ENCODE measurements at places on chromosomes 1 and 21.

- no peak for DNase-seq
Observed at GRCh38 chr1:66596191-66596590, 62.2 kb downstream of the SGIP1 start.

DNA sequence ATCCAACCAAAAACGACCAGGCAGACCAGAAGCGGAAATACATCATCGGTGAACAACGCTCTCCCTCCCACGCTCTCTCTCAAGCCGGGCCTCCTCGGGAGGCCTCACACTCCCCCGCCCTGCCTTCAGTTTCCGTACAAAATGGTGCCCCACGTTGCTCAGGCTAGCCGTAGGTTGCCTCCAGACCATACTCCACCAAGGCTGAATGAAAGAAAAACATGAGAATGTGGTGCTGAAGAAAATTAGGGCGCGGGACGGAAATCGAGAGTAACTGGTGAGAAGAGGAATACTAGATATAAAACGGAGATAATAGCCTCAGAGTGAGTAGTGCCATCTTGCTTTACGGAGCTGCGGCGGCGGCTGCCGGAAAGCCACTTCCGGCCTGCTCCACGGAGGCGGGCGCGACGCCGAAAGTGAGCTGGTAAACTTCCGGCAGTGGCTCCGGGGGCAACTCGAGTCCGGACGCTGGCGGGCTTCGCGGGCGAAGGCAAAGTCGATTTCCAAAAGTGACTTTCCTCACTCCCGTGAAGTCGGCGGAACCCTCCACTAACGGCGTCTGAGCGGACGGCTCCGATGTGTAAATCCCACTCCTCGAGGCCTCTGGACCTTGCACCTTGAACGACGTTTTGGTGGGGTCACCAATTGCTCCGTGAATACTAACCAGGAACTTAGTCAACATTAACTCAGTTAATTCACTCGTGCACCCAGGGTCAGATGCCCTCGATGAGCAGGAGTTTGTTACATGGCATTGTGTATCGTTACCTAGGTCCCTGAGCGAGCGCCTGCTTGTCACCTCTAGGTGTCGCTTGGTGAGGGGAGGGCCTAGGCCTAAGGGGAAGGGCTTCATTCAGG is at the start of gene SH3BP5L:
TSS of gene SH3BP5L (minus strand) at position 7 of the 852 bp plus-strand sequence. CDS start 980 bp downstream, outside the sequence.
- peak; percentile 93 for DNase-seq

DNA sequence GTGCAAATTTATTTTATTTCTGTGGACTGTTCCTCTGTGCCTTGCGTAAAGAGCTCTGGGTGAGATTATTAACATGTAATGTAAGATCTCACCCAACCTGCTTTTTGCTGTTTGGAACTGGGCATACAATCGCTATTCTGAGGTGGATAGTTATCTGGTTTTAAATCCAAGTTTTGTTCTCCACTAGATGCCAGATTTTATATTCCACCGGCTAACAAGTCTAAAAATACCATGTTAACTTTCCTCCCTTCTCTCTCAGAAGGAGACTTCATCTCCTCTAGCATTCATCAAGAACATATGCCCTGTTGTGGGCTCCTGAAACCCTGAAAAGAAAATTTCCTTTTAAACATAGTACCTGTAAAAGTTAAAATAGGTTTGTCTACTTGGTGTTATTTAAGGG is 56.4 kb downstream of the C1orf21 start:
- no peak for DNase-seq

DNA sequence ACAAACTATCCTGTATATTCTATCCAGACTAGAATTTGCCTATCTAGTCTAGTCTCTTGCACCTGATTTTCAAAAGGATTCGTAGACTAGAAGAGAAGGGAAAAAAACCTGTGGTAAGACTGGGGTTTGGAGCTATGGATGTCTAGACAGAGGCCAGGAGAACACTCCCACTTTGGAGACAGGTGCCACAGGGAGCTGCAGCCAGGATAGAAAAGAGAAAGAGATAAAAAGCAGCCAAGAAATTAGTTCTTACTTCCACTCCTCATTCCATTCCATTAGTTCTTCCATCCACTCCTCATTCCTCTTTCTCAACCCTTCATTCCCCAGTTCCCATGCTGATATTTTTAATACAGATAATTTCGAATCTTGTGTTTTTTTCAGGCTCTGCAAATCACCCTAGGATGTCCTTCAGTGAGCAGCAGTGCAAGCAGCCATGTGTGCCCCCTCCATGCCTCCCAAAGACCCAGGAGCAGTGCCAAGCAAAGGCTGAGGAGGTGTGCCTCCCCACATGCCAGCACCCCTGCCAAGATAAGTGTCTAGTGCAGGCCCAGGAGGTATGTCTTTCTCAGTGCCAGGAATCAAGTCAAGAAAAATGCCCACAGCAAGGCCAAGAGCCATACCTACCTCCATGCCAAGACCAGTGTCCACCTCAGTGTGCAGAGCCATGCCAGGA is 496 bp downstream of the PRR9 start:
- no peak for DNase-seq

DNA sequence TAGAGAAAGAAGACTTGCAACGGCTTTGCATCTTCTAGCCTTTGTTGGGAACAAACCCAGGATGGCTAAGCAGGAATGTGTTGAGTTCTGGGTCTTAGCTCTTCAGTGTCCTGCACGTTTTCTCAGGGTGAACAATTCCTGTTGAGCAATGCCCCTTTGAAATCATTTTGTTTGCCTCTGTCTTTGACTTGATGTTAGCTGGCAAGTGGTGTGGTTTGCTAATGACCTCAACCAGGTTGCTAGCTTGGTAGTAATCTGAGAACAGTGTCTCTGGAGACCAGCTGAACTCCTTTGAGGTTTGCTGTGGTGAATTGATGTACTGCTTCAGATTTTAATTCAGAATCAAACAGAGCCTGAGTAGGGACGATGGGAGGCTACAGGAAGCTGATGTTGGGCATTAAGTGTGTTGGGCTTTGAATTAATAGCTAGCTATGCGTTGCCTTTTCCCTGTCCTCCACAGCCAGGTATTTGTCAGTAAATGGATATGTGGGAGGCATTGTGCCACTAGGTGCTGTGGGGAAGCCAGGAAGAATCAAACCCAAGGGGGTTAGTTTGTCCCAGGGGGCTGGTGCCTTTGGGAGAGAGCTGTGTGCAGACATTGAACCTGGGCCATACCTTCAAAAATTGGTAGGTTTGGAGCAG is 23.3 kb upstream of the SRSF10 start:
- DNase-seq, result no peak

- DNase-seq, result no peak
Observed at GRCh38 chr1:196680107-196680506, 28.3 kb downstream of the CFH start.

- DNase-seq, result peak; percentile 32
Observed at GRCh38 chr1:154749078-154749760, 120.9 kb downstream of the KCNN3 start.

GRCh38 chr1:212313616-212314015 is 28.4 kb downstream of the PPP2R5A start:
- DNase-seq, result no peak

GRCh38 chr21:39968010-39968409 is 100.8 kb downstream of the PCP4 start:
- DNase-seq, result no peak

DNA sequence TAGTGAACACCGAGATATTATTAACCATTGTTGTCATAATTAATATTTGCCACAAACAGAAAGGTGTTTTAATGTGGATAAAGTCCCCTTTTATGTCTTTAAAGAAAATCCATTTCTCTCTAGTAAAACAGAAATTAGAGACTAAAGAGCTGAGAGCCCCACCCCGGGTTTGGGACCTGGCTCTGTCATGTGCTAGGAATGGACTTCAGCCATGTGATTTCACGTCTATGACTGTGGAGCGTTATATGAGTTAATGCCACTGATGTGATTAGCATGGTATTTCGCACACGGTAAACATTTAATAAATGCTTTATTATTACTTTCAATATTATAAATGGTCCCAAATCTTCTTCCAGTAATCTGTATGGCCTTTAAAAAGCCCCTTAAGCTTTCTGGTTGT is 205.0 kb upstream of the NFIA start:
- DNase-seq, result no peak

GRCh38 chr1:212918824-212919223 is 31.5 kb upstream of the VASH2 start:
- no peak for DNase-seq

- DNase-seq, result peak; percentile 26
Observed at GRCh38 chr1:158819461-158820443, 11.4 kb upstream of the MNDA start.

GRCh38 chr1:196584696-196585095 is 23.5 kb downstream of the KCNT2 start:
- DNase-seq, result no peak

GRCh38 chr1:232123775-232124659 is 497.4 kb downstream of the DISC1 start:
- DNase-seq, result peak; percentile 76

DNA sequence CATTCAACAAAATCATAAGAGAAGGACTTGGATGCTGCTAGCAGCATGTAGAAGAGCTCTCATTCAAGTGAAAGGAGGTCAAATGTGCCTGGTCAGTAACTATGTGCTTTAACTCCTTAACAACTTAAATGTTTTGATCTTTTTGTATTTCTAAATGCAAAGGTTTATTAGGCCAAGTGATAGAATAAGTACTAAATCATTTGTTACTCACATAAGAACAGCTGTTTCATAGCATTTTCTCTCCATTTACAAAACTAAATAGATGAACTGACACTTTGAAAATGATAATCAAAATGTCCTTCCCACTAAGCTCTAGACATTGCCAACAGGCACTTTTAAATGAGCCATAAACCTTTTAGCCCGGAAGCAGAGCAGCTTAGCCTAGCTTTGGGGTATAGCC is 254.3 kb upstream of the PRMT6 start:
- DNase-seq, result no peak

GRCh38 chr1:211320980-211321379 is 5.7 kb upstream of the TRAF5 start:
- no peak for DNase-seq

DNA sequence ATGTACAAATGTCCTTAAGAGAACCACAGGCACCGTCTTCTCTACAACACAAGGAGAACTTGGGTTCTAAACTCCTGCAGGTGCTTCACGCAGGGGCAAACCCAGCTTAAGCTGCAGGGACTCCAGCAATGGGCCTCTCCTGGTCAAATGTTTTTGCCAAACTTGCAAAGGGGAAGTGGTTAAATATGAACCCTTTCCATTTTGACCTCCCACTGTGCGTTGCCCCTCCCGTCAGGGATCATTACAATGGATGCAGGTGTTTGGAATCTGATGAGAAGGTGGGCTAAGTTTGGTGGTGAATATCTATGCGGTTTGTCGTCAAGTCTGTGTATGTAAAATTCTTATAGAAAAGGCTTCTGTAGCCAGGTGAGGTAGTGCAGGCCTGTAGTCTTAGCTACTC is 29.1 kb upstream of the SLC25A33 start:
- DNase-seq, result no peak

DNA sequence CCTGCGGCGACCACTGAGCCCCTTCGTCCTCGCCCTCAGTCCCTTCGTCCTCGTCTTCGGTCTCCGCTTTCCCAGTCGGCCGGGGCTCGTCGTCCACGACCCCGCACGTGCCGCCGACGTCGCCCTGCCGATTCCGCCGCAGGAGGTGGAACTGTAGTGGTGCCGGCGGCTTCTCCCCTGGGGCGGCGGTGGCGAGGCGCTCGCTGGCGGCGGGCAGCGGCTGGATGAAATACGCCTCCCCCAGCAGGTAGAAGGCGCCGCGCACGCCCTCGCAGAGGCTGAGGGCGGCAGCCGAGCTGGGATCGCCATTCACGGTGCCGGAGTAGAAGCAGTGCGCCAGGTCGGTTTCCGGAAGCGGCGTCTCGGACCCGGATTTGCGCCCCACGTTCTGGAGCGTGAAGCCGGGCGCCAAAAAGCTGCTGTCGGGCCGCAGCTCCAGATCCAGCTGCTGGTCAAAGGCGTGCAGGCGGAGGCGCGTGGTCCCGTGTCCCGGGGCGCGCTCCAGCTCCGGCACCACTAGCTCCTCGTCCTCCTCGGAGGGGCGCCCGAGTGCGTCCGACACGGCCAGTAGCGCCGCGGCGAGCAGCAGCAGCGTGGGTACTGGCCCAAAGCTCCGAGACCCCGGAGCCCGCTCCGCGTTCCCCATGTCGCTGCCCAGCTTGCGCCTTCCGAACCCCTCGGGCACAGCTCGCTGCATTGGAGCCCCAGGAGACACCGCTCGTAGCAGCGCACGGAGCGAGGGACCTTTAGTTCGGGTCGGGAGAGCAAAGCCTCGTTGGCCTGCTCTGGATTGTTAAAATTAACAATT is 747 bp downstream of the ADAMTS1 start:
- peak; percentile 56 for DNase-seq

- DNase-seq, result peak; percentile 69
Observed at GRCh38 chr1:34597877-34598514, 156.9 kb upstream of the GJB5 start.

- no peak for DNase-seq
Observed at GRCh38 chr1:110019770-110020169, 14.7 kb upstream of the STRIP1 start.

- DNase-seq, result no peak
Observed at GRCh38 chr1:204782118-204782700, 88.5 kb upstream of the NFASC start.

GRCh38 chr1:109750920-109751319 is 10.1 kb upstream of the GSTM3 start:
- no peak for DNase-seq

DNA sequence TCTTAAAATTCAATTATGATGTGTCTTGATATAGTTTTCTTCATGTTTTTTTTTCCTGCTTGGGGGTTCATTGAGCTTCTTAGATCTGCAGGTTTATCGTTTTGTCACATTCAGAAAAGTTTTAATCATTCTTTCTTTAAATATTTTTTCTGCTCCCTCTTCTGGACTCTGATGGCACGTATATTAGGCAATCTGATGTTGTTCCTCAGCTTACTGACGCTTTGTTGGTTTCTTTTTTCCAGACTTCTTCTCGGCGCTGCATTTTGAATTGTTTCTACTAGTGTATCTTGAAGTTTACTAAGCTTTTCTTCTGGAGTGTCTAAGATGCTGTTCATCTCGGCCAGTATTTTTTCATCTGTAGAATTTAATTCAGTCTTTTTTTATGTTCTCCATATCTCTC is 44.8 kb upstream of the FMOD start:
- DNase-seq, result no peak
